Kidney (tissue), 22 donors: ENCODE measurements at places on chromosomes 1 and 21. TPM values are rescaled to one million over a fixed set of nuclear protein-coding genes. Genes with fewer than 3 reads are reported as not detected.

- peaks cover 8% of the 10 kb centered on the region for H3K4me1 ChIP-seq
- no peak overlapping the region for H3K27ac ChIP-seq
- no peak for DNase-seq
- H3K27me3 ChIP-seq = no peaks in the 10 kb centered on the region
- no peak overlapping the region for H3K4me3 ChIP-seq
Observed at GRCh38 chr1:59640851-59641250, 173.9 kb upstream of the HOOK1 start.

DNA sequence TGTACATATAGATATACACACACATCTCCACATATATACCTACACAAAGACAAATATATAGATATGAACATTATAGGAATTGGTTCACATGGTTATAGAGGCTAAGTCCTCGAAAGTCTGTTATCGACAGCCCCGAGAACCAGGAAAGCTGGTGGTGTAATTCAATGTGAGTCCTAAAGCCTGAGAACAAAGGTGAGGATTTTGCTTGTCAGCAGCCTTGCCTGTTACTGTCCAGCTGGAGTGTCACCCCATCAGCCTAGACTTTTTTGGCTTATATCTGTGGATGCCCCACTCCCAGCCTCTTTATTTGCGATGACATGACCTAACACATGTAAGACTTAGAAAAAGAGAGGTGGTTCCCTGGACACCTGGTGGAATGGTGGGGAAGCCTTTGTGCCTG, 97.0 kb downstream of the GIPC2 start:
- H3K27ac ChIP-seq = no peak overlapping the region
- DNase-seq = no peak
- H3K4me1 ChIP-seq = no peaks in the 10 kb centered on the region
- no peak overlapping the region for H3K4me3 ChIP-seq

- H3K4me3 ChIP-seq = no peak overlapping the region
- no peak for DNase-seq
- no peaks in the 10 kb centered on the region for H3K27me3 ChIP-seq
- H3K4me1 ChIP-seq = no peaks in the 10 kb centered on the region
- no peak overlapping the region for H3K27ac ChIP-seq
Observed at GRCh38 chr1:211196880-211197279, 62.3 kb upstream of the RCOR3 start.

GRCh38 chr1:54168206-54168965, 15.6 kb upstream of the CDCP2 start:
- H3K27me3 ChIP-seq = no peaks in the 10 kb centered on the region
- peak; percentile 33 for DNase-seq
- no peaks in the 10 kb centered on the region for H3K36me3 ChIP-seq
- no peak overlapping the region for H3K27ac ChIP-seq
- H3K4me1 ChIP-seq = no peaks in the 10 kb centered on the region
- H3K4me3 ChIP-seq = no peak overlapping the region

GRCh38 chr21:44305691-44306090, 5.8 kb downstream of the PFKL start:
- no peak for DNase-seq
- H3K27me3 ChIP-seq = no peaks in the 10 kb centered on the region
- peak overlapping the region; percentile 8 for H3K4me3 ChIP-seq
- peaks cover 46% of the 10 kb centered on the region for H3K4me1 ChIP-seq
- H3K36me3 ChIP-seq = peaks cover 8% of the 10 kb centered on the region

GRCh38 chr1:47803815-47804501, 193.2 kb downstream of the TRABD2B start:
- no peak overlapping the region for H3K4me3 ChIP-seq
- H3K36me3 ChIP-seq = peaks cover 8% of the 10 kb centered on the region
- no peaks in the 10 kb centered on the region for H3K27me3 ChIP-seq

- H3K4me3 ChIP-seq = no peak overlapping the region
- H3K27me3 ChIP-seq = no peaks in the 10 kb centered on the region
- H3K27ac ChIP-seq = no peak overlapping the region
Observed at GRCh38 chr1:204756349-204756748, 70.8 kb upstream of the LRRN2 start.

GRCh38 chr1:70061231-70061630, 144.1 kb downstream of the LRRC40 start:
- H3K27me3 ChIP-seq = no peaks in the 10 kb centered on the region
- H3K36me3 ChIP-seq = no peaks in the 10 kb centered on the region
- no peak overlapping the region for H3K4me3 ChIP-seq
- H3K4me1 ChIP-seq = no peaks in the 10 kb centered on the region

DNA sequence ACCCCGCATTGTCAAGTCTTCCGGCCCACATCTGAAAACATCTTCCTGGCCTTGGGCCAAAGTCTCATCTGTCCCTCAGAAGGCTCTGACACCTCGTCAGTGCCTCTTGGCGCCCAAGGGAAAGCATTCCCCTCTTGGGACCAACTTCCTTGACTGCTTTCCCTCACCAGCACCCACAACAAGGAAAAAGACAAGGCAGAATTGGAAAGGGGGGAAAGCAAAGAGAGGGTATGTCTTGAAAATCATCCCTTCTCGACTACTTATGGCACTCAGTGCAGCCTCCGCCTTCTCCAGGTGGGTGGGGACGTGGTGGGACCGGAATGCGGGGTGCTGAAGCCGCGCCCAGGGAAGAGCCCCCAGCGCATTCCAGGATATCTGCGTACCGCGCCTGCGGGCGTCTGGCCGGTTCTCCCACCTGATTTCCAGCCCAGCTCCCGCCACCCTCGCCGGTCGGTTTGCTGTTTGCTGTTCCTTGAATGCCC, 554 bp upstream of the SLC39A1 start:
- peaks cover 13% of the 10 kb centered on the region for H3K36me3 ChIP-seq
- H3K4me3 ChIP-seq = peak overlapping the region; percentile 83
- peaks cover 18% of the 10 kb centered on the region for H3K4me1 ChIP-seq
- no peaks in the 10 kb centered on the region for H3K27me3 ChIP-seq
- peak; percentile 86 for DNase-seq
- H3K27ac ChIP-seq = peak overlapping the region; percentile 96

- no peaks in the 10 kb centered on the region for H3K4me1 ChIP-seq
- no peak overlapping the region for H3K27ac ChIP-seq
- H3K4me3 ChIP-seq = no peak overlapping the region
- no peaks in the 10 kb centered on the region for H3K27me3 ChIP-seq
- no peak for DNase-seq
Observed at GRCh38 chr1:73953186-73953585, 244.8 kb downstream of the LRRIQ3 start.

- no peak overlapping the region for H3K4me3 ChIP-seq
- H3K36me3 ChIP-seq = no peaks in the 10 kb centered on the region
- H3K27me3 ChIP-seq = no peaks in the 10 kb centered on the region
- no peak for DNase-seq
Observed at GRCh38 chr1:165988817-165989216, 161.4 kb downstream of the UCK2 start.

DNA sequence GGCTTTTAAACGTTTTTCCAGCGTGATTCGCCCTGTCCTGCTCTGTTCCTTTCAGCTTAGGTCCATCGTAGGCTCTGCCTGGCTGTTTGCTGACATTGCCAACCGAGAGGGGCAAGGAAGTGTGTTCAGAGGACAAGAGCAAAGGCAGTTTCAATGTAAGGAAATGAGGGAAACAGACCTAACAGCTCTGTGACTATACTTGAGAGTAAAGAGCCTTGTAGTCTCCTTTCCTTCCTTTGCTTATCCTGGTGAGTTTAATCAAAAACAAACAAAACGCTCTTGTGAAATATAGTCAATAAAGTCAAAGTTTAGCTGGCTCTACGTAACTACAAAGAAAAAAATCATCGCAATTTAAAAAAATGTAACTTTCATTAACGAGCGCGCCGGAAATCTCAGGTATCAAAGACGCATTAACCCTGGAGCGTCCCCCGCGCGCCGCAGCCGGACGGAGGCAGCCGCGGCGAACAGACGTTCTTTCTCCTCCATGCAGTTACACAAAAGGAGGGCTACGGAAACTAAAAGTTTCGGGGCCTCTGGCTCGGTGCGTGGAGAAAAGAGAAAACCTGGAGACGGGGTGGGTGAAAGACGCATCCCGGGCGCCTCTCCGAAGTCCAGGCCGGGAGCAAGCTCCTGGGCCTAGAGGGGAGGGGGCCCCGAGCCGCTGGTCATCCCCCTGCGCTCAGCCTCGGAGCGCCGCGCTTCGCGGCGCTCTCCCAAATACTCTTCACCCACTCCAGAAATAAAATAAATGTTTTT, 617 bp upstream of the ADGRL2 start:
- H3K27ac ChIP-seq = peak overlapping the region; percentile 95
- no peaks in the 10 kb centered on the region for H3K27me3 ChIP-seq
- peak overlapping the region; percentile 92 for H3K4me3 ChIP-seq
- H3K4me1 ChIP-seq = no peaks in the 10 kb centered on the region
- peak; percentile 89 for DNase-seq
- H3K36me3 ChIP-seq = no peaks in the 10 kb centered on the region

- no peaks in the 10 kb centered on the region for H3K36me3 ChIP-seq
- H3K4me1 ChIP-seq = no peaks in the 10 kb centered on the region
- peak overlapping the region; percentile 29 for H3K27ac ChIP-seq
- no peak overlapping the region for H3K4me3 ChIP-seq
Observed at GRCh38 chr1:27589841-27590426, 14.0 kb downstream of the AHDC1 start.

- no peaks in the 10 kb centered on the region for H3K27me3 ChIP-seq
- H3K4me3 ChIP-seq = no peak overlapping the region
- no peaks in the 10 kb centered on the region for H3K4me1 ChIP-seq
- no peaks in the 10 kb centered on the region for H3K36me3 ChIP-seq
- no peak for DNase-seq
Observed at GRCh38 chr1:107993920-107994319, 28.9 kb upstream of the VAV3 start.

GRCh38 chr1:248791010-248791409, 34.7 kb downstream of the SH3BP5L start:
- no peaks in the 10 kb centered on the region for H3K27me3 ChIP-seq
- H3K27ac ChIP-seq = no peak overlapping the region
- no peaks in the 10 kb centered on the region for H3K4me1 ChIP-seq
- no peak for DNase-seq

- no peaks in the 10 kb centered on the region for H3K27me3 ChIP-seq
- no peak for DNase-seq
- peak overlapping the region; percentile 17 for H3K27ac ChIP-seq
- no peaks in the 10 kb centered on the region for H3K4me1 ChIP-seq
- H3K4me3 ChIP-seq = no peak overlapping the region
Observed at GRCh38 chr1:180562640-180563025, 3.9 kb downstream of the OVAAL start.

- no peak overlapping the region for H3K4me3 ChIP-seq
- DNase-seq = peak; percentile 50
- no peaks in the 10 kb centered on the region for H3K27me3 ChIP-seq
- no peaks in the 10 kb centered on the region for H3K4me1 ChIP-seq
- no peak overlapping the region for H3K27ac ChIP-seq
Observed at GRCh38 chr1:167328816-167329483, 108.3 kb downstream of the POU2F1 start.

GRCh38 chr1:1616838-1617237, 1.5 kb downstream of the MIB2 start:
- H3K36me3 ChIP-seq = no peaks in the 10 kb centered on the region
- no peaks in the 10 kb centered on the region for H3K4me1 ChIP-seq
- no peaks in the 10 kb centered on the region for H3K27me3 ChIP-seq
- H3K4me3 ChIP-seq = no peak overlapping the region
- H3K27ac ChIP-seq = no peak overlapping the region
- peak; percentile 78 for DNase-seq

GRCh38 chr1:40064797-40065499, 24.4 kb downstream of the CAP1 start:
- H3K36me3 ChIP-seq = peaks cover 17% of the 10 kb centered on the region
- DNase-seq = no peak
- no peaks in the 10 kb centered on the region for H3K4me1 ChIP-seq
- H3K27me3 ChIP-seq = no peaks in the 10 kb centered on the region
- H3K27ac ChIP-seq = no peak overlapping the region

GJA8 gene
- 2.4 TPM for total RNA-seq

RAD54L gene
- total RNA-seq = 1.7 TPM

OR13G1 gene
- total RNA-seq = not detected

FAM72D gene
- not detected for total RNA-seq

PRR9 gene
- not detected for total RNA-seq

GNAT2 gene
- total RNA-seq = not detected

CFHR4 gene
- 0.35 TPM for total RNA-seq
